ENCODE measurements at places on chromosomes 13 and 19.

DNA sequence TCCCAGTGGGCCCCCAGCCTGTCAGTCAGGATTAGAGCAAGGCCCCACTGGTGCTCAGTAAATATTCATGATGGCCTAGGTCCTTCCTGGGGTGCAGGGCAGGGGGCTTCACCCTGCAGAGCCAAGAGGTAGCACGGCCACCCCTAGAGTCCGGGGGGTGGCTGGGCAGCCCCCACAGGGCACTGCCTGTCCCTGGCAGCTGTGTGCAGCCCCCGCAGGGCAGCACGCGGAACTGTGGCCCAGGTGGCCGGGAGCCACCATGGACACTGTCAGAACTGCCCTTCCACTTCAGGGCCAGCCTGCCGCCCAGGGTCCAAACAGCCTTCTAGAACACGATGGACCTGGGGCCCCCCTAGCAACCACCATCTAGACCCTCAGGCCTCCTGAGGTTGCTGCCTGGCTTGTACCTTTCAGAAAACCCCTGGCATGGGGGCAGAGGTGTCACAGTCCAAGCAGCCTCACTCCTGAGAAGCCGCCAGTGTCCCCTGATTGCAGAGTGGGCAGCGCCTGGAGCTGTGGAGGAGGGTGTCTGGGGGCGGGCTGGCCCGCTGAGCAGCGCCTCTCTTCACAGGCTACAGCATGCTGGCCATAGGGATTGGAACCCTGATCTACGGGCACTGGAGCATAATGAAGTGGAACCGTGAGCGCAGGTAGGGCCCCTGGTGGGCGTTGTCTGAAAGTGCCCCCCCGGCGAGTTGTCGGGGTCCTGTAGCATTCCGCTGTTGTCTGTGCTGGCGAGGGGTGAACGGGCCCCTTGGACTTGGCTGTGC is 2.9 kb upstream of the YJEFN3 start:
- DNase-seq: no peak

GRCh38 chr19:39599116-39599515 is 3.2 kb upstream of the LGALS13 start:
- DNase-seq: peak; percentile 28

- DNase-seq: no peak
Observed at GRCh38 chr13:102039264-102039663, 362.6 kb downstream of the FGF14 start.

DNA sequence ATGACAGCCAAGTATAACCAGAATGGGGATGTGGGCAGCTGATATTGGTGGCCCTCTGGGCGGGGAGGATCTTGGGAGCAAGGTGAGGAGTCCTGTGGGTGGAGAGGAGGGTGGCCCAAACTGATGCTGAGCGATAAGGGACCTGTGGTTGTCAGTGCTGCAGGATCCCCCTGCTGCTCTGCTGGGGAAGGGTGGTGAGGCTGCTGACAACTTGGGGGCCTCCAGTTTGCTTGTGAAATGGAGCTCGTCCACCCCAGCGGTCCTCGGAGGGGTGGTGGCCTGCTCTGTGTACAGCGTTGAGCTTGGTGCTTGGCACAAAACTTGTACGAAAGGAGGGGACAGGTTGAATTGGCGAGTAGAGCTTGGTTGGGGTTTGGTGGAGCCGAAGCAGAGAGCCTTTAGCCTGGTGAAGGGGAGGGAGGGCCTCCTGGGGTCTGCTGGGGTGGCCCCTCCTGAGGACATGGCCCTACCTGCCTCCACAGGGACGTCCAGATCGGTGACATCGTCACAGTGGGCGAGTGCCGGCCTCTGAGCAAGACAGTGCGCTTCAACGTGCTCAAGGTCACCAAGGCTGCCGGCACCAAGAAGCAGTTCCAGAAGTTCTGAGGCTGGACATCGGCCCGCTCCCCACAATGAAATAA is 2.9 kb downstream of the RPS11 start:
- DNase-seq: peak; percentile 29

- no peak for DNase-seq
Observed at GRCh38 chr19:51251468-51251820, 564 bp downstream of the SIGLECL1 start.

GRCh38 chr19:18879579-18880373 is 16.2 kb downstream of the CERS1 start:
- DNase-seq: no peak

DNA sequence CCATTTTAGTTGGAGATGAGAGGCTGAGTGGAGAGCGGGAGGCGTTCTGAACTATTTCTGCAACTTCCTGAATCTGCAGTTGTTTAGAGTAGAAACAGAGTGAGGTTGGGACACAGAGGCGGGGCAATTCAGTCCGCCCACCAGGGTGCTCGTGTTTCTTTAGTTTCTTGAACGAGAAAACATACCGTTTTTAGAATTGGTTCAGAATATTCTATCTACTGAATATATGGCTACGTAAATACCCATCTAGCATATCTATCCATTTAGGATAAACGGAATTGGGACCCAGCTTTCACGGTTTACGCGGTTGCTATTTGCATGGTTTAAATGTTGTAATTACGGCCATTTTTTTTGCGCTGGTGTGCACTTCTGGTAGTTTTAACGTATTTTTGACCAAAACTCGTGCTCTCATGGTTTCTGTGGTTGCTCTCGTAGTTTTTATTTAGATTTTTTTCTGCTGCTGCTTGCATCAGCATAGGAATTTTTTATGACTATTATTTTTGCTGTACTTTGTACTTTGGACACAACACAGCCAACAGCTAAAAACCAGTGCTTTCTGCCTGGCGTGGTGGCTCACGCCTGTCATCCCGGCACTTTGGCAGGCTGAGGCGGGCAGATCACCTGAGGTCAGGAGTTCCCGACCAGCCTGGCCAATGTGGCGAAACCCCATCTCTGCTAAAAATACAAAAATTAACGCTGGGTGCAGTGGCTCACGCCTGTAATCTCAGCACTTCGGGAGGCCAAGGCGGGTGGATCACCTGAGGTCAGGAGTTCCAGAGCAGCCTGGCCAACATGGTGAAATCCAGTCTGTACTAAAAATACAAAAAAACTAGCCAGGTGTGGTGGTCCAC is 32.7 kb downstream of the TIMM13 start:
- no peak for DNase-seq

DNA sequence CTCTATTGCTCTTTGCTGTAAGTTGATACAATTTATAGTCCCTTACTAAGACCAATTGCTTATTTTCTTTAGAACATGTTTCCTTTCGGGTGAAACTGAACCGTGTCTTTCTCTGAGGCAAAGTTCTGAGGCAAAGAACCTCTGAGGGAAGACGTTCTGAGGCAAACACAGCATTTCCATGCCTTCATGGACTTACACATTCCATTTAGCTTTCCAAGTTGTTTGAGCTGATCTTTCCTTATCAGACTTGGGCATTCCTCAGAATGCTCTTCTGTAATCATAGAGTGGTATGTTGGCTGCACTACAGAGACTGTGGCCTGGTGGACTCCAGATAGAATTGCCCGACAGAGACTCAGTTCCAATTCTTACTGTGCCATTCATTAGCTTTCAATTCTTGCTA is 579.1 kb downstream of the KCTD12 start:
- no peak for DNase-seq

DNA sequence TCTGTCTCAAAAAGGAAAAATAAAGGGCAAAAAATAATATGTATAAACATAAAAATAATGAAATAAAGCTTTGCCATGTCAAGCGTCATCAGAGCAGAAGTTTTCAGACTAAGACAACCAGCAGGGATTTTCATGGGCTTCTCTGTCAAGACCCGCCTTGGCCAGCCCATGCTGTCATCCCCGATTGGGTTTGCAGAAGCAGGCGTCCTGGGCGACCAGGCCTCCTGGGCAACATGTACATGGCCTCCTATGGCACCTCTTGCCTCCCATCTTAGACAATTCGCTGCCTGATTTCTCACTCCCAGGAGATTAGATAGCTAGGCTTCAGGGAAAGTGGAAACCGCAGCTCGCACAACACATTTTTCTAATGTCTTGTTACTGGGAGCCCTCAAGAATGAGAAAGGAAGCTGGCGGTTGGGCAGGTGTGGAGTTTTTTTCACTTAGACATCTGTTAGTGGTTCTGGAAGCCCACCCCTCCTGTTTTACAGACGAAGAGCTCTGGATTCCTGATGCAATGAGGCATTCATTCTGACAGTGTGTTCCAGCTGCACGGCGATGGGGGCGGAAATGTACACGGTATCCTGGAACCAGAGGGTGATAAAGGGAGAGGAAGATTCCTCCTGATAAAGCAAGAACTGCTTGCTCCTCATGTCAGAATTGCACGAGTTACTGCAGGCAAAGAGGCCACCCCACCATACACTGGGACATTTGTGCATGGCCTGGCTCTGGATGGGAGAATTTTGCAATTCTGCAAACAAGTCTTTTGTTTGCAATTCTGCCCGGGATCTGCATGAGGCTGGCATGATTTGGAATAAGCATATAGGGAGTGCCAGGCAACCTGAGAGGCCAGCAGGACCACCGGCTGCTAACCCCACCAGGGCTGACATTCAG is 47.4 kb upstream of the KATNAL1 start:
- DNase-seq: no peak

DNA sequence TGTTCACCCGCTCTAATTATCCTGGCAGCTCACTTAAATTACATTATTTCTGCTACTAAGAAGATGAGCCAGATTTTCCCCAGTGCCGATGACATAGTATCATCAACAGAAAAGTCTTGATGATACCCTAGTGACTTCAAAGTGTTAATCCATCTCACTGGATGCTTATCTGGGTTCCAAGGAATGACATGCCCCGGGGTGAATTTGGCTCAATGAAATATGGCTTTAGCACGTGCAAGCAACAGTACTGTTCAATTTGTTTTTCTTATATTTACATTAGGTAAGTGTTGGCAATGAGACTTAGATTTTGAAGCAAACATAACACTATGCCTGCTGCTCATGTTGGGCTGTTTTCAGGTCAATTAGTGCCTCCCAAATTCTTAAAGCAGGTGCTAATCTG is 548.2 kb upstream of the SLITRK1 start:
- DNase-seq: no peak

GRCh38 chr13:89628567-89628966 is 1718.9 kb upstream of the MIR17HG start:
- DNase-seq: no peak

DNA sequence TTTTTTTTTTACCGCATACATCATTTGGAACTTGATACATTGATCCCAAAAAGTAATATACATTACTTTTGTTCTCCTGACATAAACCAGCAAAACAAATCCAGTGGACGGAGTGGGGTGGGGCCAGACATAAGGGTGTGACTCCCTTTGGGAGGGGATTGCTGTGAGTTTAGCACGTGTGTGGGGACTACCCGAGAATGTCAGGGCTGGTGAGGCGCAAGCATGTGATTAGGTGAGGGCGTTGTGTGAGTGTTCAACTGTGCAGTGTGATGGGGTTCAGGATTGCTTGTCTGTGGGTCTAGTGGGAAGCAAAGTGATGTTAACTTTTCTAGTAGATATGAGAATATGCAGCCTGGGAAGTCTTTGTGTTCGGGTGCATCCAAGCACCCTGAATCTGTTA is 468.0 kb downstream of the TSHZ3 start:
- DNase-seq: no peak

DNA sequence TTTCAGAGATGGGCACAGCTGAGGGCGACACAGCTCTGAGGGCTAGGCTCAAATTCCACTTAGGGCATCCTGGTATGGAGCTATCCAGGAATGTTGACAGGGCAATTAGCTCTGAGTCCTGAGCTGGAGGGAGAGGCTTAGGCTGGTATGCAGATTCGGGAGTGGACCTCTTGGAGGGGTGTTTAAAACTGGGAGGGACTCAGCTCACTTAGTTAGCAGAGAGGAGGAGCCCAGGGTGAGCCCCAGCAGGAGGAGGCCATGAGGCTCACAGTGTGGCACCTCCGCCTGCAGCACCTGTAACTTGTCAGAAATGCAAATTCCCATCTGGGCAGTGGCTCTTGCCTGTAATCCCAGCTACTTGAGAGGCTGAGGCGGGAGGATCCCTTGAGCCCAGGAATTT is 10.2 kb upstream of the NOP53 start:
- DNase-seq: no peak

- no peak for DNase-seq
Observed at GRCh38 chr13:109154546-109154945, 525.1 kb downstream of the MYO16 start.

DNA sequence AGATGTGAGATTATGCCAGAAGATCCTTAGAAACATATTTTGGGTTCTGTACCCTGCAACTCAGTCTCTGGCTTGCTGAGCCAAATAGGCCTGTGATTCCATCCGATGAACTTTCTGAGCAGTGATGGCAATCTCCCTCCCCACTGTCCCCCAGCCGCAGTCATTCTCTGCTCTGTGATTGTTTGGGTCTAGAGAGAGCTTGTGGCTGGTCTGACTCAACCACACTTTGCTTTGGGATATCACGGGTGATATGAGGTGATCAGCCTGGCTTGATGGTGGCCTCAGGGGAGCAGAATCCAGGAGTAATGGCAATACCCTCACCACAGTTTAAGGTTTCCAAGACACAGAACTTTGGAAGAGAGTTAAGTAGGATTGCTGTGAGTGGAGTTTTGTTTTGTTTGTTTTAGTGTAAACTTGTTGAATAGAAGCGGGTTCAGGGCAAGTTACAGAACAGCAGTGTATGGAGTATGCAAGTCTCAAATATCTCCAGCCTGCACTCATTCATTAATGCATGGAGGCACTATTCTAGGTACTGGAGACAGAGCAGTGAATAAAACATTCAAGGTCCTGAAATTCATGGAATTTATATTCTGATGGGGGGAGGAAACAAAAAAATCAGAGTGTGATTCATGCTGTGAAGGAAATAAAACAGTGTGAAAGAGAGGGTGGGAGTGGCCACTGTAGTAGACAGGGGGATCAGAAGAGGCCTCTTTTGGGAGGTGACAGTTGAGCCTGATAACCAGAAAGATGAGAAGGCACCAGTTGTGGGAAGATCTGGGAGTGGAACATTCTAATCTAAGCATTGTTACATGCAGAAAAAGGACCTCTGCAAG is 5.3 kb downstream of the SAMD4B start:
- DNase-seq: no peak

- peak; percentile 68 for DNase-seq
Observed at GRCh38 chr13:20160306-20161274, at the start of gene GJA3. GJA3 (minus strand) TSS chr13:20161052; CDS start chr13:20143288, 17,764 bp downstream.

GRCh38 chr19:15641901-15642491 is 1.3 kb downstream of the CYP4F3 start:
- no peak for DNase-seq

DNA sequence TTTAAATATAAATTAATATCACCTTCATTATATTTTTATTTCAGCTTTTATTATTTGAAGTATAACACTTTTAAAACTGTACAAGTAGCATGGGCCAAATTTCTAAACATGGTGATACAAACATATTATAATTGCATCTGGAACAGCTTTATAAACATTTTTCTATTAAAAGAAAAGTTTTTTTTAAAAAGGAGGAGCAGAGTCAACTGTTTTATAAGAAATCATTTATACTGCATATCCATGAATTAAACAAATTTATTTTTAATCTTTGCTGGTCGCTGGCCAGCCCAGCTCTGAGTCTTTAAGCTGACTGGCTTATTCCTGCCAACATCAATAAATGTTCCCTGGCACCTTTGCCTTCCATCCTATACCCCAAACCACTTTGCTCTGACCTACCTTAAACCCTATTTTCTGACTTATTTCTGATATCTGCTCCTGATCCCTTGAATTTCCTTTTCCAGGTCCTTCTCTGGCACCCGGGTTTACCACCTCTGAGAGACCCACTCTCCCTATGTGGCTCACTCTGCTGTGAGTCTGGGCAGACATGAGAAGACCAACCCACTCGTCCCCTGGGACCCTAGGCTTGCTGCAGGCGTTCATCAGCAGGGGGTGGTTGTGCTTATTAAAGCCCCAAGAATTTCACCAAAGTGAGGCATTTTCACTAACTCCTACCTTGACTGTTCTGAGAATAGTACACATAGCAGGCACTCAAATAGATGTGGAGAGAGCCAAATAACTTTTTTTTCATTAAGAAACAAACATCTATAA is 220.3 kb downstream of the KLF12 start:
- DNase-seq: no peak
